ENCODE measurements at places on chromosomes 1 and 21.

DNA sequence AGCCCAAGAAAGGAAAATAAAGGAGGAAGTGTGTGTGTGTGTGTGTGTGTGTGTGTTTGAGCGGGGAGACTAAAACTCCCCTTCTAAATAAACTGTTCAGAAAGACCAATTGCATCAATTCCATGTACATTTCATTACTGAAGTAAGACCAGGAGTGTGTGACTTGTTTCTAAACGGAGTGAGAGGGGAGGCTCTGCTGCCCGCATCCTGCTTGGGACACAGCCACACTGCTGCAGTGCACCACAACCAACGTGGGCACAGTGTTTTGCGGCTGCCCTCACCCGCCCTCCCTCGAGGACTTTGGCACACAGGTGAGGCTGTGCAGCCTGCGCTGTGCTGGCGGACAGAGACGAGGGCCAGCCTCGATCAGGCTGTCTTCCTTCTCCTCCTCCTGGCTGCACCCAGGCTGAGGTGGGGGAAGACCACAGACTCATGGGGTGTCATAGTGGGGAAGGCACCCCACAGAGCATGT is 31.0 kb upstream of the H6PD start:
- peak; percentile 41 for DNase-seq

- no peak for DNase-seq
These were observed 250.5 kb upstream of the PKN2 start for GRCh38 chr1:88433556-88433955.

DNA sequence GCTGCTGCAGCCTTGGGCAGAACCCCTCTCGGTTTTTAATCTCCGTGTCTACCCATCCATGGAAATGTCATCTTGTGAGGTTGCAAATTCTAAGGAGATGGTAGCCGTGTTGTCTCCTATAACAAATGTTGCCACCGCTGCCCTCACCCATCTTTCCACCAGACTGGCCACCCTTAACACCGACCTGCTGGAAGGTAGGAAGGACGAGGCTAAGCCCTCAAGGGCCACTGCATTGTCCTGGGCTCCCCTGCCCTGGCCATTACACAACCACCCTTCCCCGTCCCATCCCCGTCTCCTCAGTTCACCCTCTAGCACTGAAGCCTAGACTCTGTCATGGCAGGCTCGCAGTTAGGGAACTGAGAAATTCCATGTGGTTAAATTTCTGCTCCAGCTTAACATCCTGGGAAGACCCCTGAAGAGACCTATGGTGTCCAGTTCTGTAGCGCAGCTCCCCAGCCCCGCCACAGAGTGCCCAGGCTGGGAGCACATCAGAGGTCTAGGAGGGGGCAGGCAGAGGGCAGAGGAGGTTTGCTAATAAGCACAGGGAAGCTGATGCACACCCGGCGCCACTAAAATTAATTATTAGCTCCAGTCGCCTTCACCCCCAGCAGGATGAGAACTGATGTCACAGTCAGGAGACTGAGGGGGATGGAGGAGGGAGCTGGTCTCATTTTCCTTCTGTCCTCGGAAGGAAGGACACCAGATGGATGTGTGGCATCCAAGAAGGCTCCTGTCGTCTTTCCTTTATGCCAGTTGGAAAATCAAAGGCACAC is 38.3 kb downstream of the STUM start:
- peak; percentile 29 for DNase-seq

DNA sequence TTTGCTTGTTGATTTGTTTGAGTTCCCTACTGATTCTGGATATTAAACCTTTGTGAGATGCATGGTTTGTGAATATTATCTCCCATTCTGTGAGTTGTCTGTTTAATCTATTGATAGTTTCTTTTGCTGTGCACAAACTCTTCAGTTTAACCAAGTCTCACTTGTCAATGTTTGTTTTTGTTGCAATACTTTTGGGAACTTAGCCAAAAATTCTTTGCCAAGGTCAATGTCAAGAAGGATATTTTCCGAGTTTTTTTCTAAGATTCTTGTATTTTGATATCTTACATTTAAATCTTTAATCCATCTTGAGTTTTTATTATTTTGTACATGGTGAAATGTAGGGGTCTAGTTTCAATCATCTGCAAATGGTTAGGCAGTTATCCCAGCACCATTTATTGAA is 1230.7 kb upstream of the NCAM2 start:
- DNase-seq = no peak

DNA sequence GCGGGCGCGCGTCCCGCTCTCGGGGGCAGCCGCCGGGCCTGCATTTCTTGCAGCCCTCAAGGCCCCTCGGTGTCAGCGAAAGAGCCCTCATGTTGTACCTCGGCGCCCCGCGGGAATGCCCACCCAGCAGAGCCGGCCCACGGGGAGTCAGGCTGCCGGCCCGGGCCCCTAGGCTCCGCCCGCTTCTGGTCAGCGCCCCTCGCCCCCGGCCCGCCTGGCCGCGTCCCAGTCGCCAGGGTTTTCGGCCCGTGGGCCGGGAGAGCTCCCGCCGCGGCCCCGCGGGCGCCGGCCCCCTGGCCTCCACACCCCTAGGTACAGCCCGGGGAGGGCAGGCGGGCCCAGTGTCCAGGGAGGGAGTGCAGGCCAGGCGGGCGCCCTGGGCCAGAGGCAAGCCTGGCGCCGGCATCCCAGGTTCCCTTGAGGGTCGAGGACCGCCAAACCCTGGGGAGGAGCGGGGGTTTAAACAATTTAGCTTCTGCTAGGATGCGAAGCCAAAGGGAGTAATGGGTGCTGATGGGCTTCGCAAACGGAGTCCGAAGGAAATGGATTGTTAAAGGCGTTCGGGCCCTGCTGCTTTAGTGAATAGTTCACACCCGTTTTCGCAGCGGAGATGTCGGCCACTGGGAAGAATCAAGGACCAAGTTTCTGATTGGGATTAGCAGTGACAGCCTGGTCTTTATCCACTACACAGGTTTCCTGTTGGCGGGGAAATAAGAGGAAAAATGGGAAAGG is 486 bp upstream of the KCNA3 start:
- DNase-seq = no peak

GRCh38 chr1:229942501-229942900 is 124.5 kb upstream of the GALNT2 start:
- DNase-seq = no peak

DNA sequence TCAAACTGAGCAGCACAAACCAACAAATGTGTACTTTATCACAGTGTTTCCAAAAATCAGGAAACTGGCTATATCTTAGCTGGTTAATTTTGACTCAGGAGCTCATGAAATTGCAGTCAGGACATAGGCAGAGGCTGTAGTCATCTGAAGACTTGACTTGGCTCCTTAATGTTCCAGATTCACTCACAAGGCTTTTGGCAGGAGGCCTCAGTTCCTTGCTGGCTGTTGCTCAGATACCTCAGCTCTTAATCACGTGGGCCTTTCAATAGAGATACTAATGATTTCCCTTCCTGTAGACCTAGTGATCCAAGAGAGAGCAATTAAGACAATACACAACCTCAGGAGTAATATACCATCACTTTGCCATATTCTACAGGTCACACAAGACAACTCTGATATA is 537.7 kb downstream of the BRINP3 start:
- no peak for DNase-seq

DNA sequence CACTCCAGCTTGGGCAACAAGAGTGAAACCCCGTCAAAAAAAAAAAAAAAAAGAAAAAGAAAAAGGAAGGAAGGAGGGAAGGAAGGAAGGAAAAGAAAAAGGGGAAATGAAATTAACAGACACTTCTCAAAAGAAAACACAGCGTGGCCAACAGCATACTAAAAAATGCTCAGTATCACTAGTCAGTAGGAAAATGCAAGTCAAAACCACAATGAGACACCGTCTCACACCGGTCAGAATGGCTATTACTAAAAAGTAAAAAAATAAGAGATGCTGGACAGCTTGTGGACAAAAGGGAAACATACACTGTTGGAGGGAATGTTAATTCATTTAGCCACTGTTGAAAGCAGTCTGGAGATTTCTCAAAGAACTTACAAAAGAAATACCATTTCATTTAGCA is 369.5 kb upstream of the BRINP3 start:
- DNase-seq = no peak

DNA sequence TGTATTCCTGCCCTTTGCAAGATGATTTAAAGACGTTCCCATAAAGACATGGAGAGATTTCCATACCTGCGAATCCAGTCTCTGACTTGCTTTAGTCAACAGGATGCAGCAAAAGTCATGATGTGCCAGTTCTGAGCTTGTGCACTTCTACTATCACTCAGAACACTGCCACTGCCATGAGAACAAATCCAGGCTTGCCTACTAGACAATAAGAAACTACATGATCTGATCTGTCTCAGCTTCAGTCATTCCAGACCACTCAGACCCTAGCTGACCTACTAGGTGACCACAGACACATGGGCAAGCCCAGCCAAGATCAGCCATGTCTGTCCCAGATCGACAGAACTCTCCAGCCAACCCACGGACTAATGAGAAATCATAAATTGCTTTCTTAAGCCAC is 219.2 kb downstream of the RRAGC start:
- DNase-seq = no peak

- DNase-seq = no peak
These were observed 99.8 kb downstream of the UCK2 start for GRCh38 chr1:165927169-165927568.

GRCh38 chr1:30929135-30929889 is 20.8 kb upstream of the SDC3 start:
- DNase-seq = peak; percentile 81

DNA sequence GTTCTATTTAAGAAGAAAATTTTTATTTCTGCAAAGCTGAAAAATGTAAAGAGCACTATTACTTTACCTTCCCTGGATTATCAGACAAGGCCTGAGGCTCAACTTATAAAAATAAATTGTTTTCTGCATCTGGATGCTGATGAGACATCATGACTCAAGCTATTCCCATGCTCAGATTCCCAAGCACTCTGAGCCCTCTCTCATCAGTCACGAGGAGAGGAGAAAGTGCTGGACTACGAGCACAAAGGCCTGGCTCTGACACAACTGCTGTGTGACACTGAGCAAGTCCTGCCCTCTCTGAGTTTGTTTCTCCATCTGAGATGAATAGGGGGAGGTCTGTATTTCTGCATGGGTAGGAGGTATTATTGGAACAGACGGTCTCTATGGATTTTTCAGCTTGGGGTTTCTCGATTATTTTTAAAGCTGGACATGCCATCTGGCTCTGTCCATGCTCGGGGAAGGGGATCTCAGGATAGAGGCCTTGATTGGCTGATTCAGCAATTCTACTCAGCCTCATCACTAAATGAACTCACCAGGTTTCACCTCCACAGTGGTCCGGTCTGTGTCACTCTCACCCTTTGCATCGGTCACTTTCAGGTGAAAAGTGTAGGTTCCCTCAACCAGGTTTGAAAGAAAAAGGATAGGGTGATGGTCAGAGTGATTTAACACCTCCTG is 107.7 kb downstream of the KIAA0319L start:
- peak; percentile 49 for DNase-seq

GRCh38 chr1:226443439-226443838 is 35.5 kb upstream of the PARP1 start:
- DNase-seq = peak; percentile 35

DNA sequence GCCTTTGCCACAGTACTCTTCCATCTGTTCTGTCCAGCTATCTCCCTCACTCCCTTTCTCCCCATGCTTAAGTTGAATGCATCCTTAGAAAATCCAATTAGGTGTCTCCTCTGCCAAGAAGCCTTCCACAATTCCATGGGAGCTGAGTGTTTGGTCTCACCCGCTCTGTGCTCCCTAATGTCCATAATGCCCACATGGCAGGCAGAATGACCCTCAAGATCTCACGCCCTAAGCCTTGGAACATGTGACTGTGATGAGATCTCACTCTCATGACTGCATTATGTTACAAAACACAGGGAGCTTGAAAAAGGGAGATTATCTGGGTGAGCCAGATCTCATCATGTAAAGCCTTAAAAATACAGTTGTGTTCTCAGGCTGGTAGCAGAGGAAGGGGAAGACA is 229.4 kb downstream of the OMA1 start:
- DNase-seq = no peak

DNA sequence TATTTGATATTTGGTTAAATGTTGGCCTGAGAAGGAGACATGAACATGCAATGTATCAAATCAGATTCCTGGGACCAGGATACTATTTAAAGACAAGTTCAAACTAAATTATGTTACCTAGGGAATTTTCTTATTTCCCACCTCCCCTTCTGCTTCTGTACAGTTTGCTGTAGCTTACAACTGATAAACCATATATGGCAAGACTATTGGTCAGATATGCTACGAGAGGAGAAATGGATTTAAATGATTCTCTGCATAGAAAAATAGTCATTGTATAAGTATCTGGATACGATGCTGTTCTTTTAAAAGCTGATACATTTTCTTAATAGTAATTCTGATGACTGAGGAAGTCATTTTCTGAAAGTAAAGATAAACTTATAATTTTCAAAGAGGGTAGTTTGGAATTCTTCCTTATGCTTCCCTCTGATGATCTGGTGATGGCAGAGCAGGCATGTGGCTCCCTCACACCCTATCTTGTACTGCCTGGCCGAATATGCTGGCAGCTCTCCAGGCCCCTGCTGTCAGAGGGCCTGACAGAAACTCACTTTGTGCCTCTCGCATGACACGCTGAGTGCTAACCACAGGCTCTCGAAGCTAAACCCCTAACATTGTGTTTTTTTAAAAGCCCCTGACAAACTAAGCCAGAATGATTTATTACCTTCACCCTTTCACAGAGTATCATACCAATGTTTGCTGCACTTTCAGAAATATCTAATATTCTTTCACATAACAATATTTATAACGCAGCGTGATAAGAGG is 19.4 kb downstream of the RRP15 start:
- DNase-seq = no peak

- no peak for DNase-seq
These were observed 54.0 kb upstream of the COL11A1 start for GRCh38 chr1:103162360-103162759.

GRCh38 chr1:27267153-27267552 is 32.7 kb downstream of the WDTC1 start:
- no peak for DNase-seq

GRCh38 chr1:33143176-33143575 is 38.7 kb downstream of the TRIM62 start:
- no peak for DNase-seq

DNA sequence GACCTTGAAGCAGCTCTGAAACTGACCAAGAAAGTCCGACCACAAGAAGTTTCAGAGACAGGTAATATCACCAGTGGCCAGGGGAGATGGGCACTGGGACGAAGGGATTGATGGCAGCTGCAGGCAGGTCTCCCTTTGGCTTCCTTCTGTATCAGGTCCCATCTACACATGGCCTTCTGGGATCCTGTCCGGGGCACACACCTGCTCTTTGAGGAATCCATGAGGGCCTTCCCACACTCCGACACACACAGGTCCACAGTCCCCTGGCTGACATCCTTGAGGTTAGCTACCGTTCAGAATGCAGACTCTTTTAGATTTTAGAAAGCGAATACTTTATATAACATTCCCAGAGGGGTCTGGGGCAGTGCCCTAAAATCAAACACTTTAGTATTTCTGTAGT is 26.5 kb upstream of the TMEM125 start:
- DNase-seq = no peak

GRCh38 chr1:206575165-206575893 is 36.9 kb downstream of the EIF2D start:
- peak; percentile 92 for DNase-seq

- DNase-seq = no peak
These were observed 290.8 kb upstream of the PLXNA2 start for GRCh38 chr1:208534979-208535378.

- no peak for DNase-seq
These were observed 248.2 kb upstream of the TPTE start for GRCh38 chr21:10273196-10273595.

GRCh38 chr1:185520188-185520920 is 203.3 kb upstream of the IVNS1ABP start:
- peak; percentile 95 for DNase-seq

Measured in suppressor macrophage (primary cell).